ENCODE measurements at places on chromosomes 1 and 21.

GRCh38 chr1:65605621-65606020, 185.2 kb downstream of the LEPR start:
- no peak for DNase-seq

GRCh38 chr1:55302972-55303371, 87.8 kb upstream of the USP24 start:
- DNase-seq = no peak

DNA sequence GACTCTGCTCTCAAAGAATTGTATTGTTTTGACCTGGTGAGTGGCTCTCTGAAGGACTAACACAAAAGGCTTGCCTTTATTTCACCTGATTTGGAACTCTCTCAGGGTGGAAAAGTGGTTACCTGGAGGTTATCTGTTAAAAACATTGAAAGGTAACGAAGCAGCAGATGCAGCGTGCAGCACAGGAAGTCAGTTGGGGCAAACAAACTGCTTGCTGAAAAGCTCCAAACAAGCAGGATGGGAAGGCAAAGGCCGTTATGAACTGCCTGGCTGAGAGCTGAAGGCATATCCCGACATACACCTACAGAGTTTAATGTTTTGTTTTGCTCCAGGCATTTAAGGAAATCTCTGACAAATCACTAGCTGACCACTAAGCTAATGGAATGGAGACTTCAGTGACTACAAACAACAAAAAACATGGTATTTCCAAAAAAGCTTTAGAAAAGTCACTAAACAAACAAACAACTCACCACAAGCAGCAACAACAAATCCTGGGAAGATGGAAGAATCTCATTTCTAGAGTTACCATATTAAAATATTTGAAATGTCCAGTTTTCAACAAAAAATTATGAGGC, 44.3 kb upstream of the BATF3 start:
- no peak for DNase-seq

DNA sequence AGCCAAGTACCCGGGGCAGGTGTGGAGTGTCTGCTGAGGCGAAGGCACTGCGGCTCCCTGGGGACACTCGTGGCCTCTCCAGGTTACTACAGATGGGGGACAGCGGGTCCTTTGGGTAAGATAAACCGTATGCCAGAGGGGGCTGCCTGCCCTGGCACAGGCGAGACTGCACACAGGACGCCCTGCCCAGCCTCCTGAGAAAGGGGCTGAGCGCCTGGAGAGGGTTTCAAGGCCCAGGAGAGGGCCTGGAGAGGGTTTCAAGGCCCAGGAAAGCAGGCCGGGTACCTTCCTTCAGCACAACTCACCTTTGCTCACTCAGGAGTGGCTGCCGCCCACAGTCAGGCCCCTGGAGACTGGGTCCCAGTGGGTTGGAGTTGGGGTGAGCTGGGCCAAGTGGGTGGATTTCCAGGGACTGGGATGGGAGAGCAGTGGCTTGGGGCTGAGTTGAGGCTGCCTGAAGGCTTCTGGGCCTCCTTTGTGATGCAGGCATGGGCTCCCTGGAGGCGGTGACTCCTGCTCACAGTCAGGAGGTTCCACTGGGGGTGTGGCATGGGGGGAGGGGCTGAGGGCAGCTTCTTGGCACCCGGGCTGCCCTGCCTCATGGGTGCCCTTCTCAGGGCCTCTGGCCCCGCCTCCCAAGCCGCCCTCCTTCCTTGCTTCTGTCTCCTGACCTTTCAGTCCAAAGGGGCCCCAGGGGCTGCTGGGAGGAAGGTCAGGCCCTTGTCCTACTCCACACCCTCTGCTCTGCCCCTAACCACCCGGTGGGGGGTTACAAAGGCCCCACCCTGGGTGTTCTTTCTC, at the start of gene MMEL1:
TSS of gene MMEL1 (minus strand) at position 456 of the 801 bp plus-strand sequence. CDS start 3,532 bp downstream, outside the sequence.
- no peak for DNase-seq

DNA sequence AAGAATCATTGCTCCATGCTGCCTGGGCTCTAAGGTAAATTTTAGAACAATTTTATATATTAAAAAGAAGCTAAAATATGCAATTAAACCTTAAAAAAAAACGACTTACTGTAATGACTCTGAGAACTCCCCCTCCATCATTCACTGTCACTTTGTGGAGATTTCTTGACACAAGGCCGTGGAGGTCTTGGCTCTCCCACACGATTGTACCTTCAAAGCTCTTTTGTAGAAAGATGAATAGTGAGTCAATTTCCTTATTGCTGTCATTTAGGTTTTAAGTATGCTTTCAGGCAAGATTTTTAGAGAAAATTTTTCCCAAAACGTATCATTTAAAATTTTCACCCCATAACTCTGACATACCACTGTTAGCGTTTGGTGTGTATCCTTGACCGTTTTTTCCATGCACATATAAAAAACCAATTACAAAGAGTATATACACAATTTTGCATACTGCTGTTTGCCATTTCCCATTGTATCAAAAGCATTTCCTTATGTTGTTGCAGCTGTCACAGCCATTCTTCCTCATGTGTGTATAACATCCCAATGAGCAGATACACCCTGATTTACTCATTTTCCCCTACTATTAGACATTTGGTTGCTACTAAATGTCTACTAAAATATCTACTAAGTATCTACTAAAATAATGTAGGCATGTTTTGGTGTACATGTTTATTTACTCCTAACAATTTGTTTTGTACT, 33.4 kb downstream of the B3GALNT2 start:
- no peak for DNase-seq
